ENCODE measurements at places on chromosomes 6 and 20.

- DNase-seq, result no peak
These were observed 48.5 kb upstream of the HACE1 start for GRCh38 chr6:104908031-104908887.

DNA sequence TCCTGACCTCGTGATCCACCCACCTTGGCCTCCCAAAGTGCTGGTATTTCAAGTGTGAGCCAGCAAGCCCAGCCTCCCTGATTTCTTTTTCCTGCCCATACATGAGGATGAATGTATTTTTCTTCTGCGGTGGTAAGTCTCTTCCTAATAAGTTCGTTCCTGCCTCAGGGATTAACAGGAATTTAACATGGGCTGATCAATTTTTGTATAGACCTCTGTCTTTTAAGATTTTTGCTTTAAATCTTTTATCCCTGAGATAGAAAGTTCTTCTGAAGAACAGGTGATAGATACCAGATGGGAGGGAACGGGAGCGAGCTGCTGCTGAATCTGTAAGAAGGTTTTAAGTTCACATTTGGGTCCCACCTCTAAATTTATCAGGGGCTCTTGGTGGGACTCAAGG is 7.0 kb upstream of the ZNFX1 start:
- DNase-seq, result no peak

DNA sequence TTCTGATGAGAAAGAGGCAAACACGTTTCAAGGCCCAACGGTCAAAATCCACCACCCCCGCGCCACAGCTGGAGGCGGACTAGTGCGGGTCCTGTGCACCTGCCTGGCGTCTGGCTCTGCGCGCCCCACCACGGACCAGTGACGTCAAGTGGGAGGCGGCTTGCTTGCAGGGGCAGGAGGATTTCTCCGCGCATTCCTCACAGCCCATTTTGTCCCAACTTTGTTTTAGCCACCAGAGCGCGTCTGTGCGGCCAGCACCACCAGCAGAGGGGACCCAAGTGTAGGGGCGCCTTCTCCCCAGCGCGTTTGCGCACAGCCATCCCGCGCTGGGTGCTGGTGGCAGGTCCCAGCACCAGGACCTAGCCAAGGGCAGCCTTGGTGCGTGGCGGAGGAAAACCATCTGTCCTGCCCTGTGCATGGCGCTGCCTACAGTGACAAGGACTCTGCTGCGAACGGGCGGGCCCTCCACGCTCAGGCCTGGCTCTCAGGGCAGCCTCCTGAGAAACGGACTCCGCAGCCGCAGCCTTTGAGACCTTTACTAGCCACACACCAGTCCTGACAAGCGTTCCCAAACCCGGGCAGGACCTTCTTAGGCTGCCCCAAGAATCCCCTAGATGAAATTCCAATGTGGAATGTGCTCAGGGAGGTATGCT is 194.8 kb upstream of the EXOC2 start:
- no peak for DNase-seq

- no peak for DNase-seq
These were observed 370.3 kb upstream of the JARID2 start for GRCh38 chr6:14875481-14876063.

- DNase-seq, result no peak
These were observed 80.7 kb downstream of the CARMIL1 start for GRCh38 chr6:25359891-25360290.

DNA sequence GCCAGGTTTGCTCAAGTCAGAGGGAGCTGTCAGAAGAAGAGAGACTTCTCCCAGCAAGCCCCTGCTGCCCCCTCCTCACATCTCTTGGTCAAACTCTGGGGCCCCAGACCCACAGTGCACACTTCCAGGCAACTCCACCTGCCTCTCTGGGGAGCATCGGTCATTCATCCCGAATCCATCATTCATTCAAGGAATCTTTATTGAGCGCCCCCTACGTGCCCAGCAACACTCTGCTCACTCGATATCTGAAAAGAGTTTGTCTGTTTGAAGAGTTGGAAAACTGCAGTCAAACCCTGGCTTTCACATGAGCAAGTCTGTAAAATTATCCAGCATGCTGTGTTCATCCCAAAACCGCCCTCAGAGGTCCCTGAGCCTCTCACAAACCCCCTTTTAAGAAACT is 66.2 kb downstream of the PRR18 start:
- no peak for DNase-seq

GRCh38 chr20:32282461-32282860 is 5.0 kb downstream of the KIF3B start:
- DNase-seq, result no peak

DNA sequence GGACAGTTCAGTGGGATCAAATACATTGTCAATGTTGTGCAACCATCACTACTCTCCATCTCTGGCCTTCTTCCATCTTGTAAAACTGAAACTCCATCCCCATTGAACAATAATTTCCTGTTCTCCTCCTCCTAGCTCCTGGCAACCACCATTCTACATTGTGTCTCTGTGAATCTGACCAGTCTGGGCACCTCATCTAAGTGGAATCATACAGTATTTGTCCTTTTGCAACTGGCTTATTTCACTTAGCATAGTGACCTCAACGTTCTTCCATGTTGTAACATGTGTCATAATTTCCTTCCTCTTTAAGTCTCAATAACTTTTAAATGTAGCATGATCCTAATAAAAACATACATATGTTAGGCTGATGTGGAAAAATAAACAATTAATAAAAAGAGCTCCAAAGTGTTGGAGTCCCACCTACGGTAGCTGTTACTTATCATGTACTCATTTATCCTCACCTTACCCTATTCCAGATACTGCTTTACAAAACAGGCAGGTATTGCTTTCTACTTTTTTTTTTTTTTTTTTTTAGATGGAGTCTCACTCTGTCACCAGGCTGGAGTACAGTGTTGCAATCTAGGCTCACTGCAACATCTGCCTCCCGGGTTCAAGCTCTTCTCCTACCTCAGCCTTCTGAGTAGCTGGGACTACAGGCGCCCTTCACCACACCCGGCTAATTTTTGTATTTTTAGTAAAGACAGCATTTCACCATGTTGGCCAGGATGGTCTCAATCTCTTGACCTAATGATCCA is 91.9 kb downstream of the TNFAIP3 start:
- no peak for DNase-seq

DNA sequence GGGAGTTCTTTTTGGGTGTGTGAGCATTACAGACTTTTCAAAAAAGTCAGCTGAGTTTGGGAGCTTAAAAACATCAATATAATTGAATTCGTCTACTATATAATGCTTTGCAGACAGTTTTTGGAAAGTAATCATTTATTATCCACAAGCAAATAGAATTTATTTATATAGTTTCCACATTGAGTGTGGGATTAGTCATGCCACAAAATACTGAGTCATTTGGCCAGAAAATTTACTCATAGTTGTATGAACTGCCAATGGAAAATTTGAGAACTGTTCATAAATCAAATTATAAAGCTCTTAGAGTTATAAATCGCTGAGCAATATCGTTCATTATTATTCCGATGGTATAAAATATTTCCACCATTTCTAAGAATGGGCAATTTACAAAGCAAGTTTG is 5.0 kb downstream of the BEND6 start:
- DNase-seq, result no peak

- no peak for DNase-seq
These were observed 98.5 kb downstream of the SSR1 start for GRCh38 chr6:7214468-7214867.

DNA sequence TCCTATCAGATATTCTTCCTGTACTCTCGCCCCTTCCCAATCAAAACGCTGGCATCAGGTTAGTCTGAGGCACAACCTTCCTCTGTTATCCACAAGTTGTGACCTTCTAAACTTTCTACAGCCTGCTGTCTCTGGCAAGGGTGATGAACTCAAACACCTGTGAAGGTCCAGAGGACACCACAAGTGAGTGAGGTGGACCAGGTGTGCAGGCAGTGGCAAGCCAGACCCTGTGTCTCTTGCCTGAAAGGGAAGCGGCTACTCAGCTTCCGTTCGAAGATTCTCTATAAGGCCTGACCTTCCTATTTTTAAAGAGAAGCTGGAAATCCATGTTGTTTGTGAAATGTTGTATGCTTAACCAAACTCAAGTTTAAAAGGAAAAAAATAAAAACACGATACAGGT is 36.8 kb downstream of the GCM1 start:
- no peak for DNase-seq

GRCh38 chr6:111844376-111844775 is 28.9 kb downstream of the FYN start:
- no peak for DNase-seq

DNA sequence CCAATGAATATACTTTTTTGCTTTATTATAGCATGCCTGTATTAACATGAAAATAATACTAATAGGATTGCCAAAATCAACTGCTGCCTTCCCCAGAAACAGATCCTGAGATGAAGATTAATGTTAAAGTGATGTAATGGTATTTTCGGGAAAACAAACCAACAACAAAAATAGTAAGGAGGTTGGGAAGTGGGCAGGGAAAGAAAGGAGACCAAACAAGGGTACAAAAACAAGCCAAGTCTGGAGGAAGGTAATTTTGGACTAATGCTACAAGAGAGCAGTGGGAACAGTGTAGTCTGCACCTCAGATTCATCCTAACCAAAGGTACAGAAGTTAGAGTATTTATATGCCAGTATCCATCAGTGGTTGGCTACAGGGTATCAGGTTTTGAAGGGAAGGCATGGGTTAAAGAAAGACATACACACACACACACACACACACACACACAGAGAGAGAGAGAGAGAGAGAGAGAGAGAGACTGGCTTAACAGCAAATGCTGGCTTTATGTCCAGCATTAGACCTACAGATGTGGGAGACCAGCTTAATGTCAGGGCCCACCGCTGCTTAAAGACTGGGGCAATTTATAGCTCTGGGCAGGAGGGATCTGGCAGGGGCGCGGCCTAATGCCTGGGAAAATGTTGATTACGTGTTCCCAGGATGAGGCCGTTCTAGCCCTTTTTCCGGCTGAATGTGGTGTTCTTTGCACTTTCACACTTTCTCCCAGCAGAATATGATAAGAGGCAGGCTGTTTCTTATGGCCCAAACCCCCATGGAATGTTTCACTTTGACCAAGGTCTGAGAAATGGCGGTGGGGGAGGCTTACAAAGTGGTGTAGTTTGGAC is 3.8 kb upstream of the SLC17A1 start:
- no peak for DNase-seq

- DNase-seq, result no peak
These were observed 65.2 kb downstream of the CDC5L start for GRCh38 chr6:44452725-44453124.

DNA sequence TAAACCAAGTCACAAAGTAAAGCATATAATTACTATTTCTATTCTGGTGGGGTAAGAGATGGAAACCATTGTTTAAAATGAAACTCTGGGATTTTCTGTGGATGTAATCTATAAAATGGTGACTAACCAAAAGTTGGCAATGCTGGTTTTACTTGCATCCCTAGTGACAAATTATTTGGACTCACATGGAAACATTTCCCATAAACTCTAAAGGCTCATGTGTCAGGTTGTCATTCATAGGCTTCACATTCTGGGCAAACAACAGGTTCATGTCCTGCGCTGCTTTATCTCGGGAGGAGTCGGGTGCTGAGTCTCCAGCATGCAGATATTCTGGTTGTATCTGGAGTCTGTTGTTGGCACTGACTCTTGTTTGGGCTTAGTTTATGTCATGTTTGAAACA is 98.0 kb upstream of the SCP2D1 start:
- no peak for DNase-seq

DNA sequence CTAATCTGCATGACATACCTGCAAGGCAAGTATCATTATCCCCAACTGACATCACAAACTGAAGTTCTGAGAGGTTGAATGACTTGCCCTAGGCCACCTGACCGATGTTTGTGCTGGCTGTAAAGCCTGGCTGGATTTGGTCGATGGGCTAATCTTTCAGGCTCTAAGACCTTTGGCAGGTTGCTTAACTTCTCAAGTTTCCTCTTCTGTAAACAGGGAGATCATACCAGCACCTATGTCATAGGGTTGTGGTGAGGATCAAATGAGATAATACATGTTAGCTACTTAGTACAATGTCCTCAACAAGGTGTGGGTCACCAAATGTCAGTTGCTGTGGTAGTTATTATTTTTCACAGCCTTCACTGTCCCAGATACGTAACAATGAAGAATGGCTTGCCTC is 14.2 kb downstream of the ANKRD66 start:
- DNase-seq, result no peak

GRCh38 chr20:62305765-62306413 is 3.1 kb downstream of the ADRM1 start:
- no peak for DNase-seq

GRCh38 chr6:2695454-2696095 is 55.1 kb downstream of the MYLK4 start:
- no peak for DNase-seq

DNA sequence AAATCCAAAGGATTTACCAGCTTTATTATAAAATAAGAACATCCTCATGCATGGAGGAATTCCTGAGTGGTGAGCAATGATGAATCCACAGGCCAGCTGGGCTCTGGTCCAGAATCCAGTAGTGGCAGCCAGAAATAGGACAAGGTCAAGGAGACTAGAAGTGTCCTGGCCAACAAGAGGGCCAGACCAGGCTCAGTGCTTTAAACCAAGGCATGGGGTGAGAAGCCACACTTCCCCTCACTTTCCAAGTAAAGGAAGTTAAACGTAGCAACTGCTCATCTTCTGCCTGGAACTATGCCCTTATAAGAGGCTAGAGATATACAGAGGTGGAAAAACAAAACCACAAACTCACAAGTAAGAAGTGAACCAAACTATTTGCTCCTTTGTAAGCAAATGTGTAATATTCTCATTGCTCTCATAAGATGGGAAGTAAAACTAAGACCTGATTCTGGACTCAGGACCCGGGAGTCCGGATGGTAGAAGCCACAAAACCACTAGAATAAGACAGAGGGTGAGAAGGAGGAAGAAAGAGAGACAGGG is 253.2 kb downstream of the UST start:
- DNase-seq, result no peak

DNA sequence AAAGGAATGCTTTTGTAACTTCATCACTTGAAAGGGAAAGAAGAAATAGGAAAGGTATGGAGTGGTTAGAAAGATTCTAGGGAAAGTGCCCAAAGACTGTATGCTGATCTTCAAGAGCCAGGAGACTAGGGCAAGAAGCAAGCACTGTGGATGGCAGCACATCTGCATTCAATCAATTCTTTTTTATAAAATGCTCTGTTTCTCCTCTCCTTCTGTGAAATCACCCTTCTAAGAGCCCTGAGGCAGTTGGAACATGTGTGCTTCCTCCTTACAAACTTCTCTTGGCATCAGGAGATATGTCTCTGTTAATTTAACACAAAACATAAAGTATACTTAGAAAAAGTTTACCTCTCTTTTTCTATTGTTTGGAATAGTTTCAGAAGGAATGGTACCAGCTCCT is 1162.2 kb upstream of the GJE1 start:
- DNase-seq, result no peak

DNA sequence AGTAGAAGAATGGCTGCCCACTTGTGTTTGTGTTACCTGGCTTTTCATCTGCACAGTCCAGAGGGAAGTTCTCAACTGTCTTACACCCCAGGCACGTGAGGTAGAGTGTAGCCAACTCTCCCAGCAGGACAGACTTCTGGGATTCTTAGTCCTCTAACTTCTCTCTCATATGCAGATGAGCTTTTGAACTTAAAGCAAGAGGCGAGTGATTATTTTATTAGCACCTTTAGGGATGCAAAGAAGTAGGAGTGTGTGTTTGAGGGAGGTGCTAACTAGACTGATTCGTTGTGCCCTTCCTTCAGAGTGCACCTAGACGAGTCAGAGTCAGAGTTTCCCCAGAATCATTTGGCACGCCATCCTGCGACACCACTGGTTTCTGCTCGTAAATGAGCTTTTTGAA is 10.8 kb downstream of the CDYL start:
- no peak for DNase-seq

Data from osteocyte (in vitro differentiated cells).